ENCODE measurements at places on chromosomes 5 and 9.

DNA sequence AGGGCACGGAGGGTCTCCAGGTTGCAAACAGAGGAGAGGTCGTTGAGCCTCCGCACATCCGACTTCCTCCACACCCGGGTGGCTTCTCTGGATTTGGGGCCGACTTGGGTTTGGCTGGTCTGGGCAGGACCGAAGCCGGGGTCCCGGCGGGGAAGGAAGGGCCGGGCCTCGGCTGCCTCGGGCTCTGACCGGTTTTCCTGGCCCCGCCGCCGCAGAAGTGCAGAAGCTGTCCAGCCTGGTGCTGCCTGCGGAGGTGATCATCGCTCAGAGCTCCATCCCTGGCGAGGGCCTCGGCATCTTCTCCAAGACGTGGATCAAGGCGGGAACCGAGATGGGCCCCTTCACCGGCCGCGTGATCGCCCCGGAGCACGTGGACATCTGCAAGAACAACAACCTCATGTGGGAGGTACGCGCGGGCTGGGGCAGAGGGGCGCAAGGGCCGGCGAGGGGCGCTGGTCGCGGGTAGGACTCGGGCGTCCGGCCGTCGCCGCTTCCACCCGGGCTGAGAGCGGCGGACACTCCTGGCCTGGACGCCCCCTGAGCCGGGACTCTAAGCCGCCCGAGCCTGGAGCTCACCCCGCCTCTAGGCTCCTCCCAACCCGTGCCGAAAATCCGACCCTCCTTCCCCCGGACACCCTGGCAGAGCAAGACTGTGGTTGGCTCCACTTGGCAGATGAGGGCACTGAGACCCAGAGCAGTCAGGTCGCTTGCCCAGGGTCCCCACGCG, 2.2 kb downstream of the PRDM12 start:
- DNase-seq: no peak

GRCh38 chr5:124658867-124659557, 87.4 kb downstream of the ZNF608 start:
- no peak for DNase-seq

GRCh38 chr9:123102375-123103113, 69.1 kb downstream of the GPR21 start:
- DNase-seq: no peak

GRCh38 chr5:32143617-32144377, 30.3 kb downstream of the GOLPH3 start:
- DNase-seq: no peak

DNA sequence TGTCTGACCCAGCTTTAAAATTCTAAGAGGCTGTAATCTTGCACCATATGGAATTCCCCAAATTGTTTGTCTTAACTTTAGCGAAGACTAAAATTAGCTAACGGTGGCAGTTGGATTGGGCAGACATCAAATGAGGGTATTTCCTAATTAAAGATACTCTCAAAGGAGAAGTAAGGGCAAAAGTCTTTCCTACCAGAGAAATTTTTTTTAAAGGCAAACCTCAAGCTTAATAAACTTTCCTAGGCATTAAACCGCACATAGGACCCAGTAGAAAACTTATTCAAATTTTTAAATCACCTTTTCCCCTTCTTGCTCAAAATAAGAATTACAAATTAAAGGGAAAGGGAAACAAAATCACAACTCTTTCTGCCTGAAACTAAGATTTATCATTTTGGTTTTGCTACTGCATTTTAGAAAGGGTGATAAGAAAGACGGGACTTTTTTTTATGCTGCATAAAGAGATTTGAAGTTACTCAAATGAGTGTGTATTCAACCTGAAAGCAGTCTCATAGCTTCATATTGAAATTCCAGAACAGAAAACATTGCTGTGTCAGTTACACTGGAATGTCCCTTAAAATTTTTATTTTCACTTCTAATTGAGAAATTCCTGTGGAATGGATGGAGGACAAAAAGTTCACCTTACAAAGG, 189.1 kb upstream of the PTGER4 start:
- no peak for DNase-seq
